ENCODE measurements at places on chromosomes 4 and X. TPM values are rescaled to one million over a fixed set of nuclear protein-coding genes. Genes with fewer than 3 reads are reported as not detected.

Gene SAGE1
- not detected for total RNA-seq

Gene RPS6KA3
- total RNA-seq, result 52.0 TPM

Gene PDLIM3
- total RNA-seq, result not detected

Gene TRAM1L1
- total RNA-seq, result not detected

Gene MAPK10
- total RNA-seq, result not detected

GRCh38 chr4:108829966-108830492, 67.2 kb upstream of the ETNPPL start:
- no peak for DNase-seq

DNA sequence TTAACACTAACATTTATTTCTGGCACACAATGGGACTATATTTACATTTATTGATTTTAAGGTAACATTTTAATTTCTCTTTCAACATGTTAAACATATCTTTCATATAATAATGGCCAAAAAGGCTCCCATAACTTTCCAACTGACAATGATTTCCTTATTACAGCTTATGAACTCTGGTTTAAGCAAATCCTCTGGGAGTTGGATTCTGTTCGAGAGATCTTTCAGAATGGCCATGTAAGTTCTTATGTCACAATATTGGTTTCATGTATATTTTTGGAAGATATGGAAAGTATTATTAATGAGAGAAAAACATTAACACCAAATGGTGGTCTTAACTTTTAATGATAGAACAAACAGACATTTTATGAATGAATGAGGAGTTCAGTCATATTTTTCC, 4.1 kb downstream of the TDO2 start:
- DNase-seq, result no peak

DNA sequence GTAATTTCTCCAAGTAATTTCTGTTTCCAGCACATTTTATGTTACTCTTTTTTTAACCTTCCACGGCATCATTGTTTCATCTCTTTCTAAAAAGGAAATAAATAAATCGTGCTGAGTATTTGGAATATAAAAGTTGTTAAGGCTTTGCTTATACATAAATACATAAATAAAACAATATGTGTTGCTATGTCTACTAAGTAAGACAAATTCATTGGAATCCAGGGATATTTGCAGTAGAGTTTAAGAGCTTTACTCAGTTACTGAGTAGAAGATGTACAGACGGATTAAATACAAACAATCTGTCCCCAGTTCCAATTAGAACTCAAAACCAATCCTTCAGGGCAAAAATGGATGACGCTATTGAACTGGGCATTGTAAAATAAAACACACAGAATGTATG, 1.4 kb downstream of the ARHGAP24 start:
- DNase-seq, result no peak

GRCh38 chr4:15352524-15352923, 75.3 kb upstream of the C1QTNF7 start:
- DNase-seq, result no peak

GRCh38 chrX:48684134-48684533, 535 bp downstream of the WAS start:
- DNase-seq, result no peak

DNA sequence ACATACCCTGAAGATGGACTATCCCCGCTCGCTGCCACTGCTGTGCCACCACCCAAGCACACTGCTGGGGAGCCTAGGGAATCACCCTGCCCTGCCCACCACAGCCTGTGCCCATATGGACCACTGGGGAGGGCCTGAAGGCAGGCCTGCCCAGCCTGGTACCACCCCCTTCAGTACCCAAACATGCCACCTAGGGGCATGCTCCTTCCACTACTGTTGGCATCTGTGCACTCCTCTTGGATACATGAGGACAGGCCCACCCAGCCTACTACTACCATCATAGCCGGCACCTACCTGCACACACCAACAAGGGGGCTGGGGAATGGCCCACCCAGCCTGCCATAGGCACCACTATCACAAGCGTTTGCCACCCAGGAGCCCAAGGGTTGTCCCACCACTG, 30.1 kb upstream of the PRDX4 start:
- DNase-seq, result peak; percentile 9

DNA sequence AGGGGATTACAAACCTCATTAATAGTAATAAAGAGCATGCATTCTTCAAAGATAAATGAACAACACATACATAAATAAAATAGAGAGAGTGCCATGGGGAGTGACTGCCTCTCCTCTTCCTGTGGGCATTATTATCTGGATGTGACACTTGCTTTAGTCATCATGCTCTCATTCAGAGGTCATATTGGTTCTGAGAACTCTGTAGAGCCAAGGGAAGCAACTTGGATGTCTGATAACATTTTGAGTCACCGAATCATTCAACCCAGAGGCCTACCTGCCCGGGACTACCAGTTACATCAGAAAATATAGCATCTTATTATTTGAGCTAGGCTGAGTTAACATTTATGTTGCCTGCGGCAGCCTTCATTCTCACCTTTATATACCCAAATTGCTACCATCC, 489.5 kb downstream of the STIM2 start:
- no peak for DNase-seq

GRCh38 chrX:69493193-69493592, 10.9 kb upstream of the NALF2 start:
- peak; percentile 39 for DNase-seq

GRCh38 chrX:144006811-144007210, 122.9 kb downstream of the UBE2NL start:
- DNase-seq, result no peak

GRCh38 chr4:113687067-113687718, 74.3 kb downstream of the CAMK2D start:
- no peak for DNase-seq

- no peak for DNase-seq
Observed at GRCh38 chrX:413322-414201, 26.9 kb upstream of the PPP2R3B start.

- DNase-seq, result no peak
Observed at GRCh38 chrX:50107470-50107869, 93.3 kb downstream of the AKAP4 start.

DNA sequence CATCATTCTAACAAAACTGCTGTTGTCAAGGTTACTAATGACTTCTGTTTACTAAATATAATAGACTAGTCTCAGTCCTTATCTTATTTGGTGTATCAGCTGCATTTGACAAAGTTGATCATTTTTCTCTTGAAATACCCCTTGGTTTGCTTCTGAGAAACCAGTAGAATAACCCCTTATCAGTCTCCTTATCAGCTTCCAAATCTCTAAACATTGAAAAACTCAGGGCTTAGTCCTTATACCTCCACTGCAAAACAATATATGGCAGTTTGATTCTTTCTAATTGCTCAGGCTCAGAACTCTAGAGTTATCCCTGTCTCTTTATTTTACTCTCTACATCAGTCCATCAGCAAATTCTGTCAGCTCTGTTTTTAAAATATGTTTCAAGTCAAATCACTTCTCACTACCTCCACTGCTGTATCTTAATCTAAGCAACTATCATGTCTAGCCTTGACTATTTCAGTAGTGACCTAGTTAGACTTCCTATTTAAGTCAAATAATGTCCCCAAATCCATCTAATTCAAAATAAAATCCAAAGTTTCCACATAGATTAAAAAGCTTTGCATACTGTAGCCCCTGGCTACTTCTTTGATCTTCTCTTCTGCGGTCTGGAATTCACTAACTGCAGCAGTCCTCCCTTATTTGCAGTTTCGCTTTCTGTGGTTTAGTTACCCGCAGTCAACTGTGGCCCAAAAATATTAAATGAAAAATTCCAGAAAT, 87.1 kb upstream of the NPNT start:
- no peak for DNase-seq

DNA sequence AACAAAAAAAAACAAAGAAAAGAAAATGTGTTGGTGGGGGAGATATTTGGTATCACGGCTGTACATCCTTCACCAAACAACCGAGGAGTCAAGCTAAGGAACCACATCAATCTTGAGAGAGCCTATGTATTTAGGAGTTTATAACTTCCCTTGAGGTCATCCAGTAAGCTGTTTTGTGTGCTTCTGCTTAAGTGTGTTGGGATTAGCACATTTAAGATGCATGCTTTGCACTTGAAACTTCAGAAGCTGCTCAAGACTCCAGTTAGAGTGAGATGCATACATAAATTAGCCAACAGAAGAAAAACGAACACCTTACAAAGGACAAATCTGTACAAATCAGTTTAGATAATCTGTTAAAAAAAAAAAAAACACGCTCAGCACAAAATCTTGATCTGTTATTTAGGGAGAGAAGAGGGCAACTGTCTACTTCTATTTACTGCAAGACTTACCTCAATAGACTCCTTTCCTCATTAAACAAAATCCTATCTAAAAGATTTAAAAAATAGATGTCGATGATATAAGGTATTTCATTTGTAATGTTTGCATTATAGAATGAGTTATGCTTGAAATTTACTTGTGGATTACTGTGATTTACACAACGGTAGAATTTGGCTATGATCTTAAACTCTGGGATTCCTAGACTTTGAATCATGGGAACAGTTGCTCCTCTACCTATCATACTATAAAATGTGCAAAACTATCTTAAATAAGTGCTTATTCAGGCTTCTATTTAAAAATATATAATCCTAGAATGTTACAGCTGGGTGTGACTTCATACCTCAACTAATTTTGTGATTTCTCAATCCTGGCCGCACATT, 53.8 kb upstream of the NAP1L5 start:
- DNase-seq, result no peak

GRCh38 chr4:77930154-77930639, 67.6 kb downstream of the MRPL1 start:
- no peak for DNase-seq

DNA sequence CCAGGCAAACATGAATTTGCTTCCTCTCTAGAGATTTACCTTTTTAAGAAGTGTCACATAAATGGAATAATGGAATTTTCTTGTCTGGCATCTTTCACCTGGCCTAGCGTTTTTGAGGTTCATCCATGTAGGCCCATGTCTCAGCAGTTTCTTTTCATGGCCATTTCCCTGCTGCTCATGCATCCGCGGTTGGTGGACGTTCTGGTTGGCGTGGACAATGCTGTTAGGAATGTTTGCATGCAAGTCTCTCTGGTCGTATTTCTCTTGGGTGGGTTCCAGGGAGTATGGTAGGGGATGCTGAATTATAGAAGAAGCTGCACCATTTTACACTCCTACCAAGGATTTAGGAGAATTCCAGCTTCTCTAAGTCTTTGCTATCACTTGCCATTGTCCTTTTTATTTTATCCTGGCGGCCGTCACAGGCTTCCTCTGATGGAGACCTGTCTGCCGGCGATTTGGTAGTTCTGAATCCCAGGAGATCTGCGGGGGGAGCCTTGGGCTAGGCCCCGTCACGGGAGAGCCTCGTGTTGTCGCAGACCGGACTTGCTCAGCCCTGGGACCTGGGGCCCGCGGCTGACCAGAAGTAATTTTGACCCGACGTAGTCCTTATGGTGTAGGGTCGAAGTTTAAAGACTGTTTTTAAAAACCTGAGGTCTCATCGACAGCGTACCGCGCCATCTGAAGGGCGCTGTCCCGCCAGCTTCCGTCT, 56.9 kb upstream of the TADA2B start:
- no peak for DNase-seq

DNA sequence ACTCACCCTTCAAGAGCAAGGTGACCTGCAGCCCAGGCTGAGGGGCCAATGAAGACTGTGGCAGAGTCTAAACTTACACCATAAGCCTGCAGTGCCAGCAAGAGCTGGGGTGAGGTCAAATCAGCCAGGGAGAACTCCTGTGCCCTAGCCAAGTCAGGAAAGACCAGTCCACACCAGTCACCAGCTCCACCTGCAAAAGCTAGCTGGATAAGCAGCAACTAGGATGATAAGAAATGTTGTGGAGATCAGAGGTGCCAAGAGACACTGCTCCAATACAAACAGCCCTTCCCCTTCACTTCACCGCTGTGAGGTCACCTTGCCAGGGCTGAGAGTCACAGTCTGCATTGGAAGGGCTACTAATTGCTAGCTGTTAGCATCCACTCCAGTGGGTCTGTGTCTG, 31.3 kb downstream of the NIPAL1 start:
- DNase-seq, result no peak

Measured in activated CD4-positive, alpha-beta memory T cell treated with anti-CD3 and anti-CD28 coated beads for 36 hours (primary cell).